NCI-H1694 (cell line): ENCODE measurements at places on chromosomes 2 and 18.

DNA sequence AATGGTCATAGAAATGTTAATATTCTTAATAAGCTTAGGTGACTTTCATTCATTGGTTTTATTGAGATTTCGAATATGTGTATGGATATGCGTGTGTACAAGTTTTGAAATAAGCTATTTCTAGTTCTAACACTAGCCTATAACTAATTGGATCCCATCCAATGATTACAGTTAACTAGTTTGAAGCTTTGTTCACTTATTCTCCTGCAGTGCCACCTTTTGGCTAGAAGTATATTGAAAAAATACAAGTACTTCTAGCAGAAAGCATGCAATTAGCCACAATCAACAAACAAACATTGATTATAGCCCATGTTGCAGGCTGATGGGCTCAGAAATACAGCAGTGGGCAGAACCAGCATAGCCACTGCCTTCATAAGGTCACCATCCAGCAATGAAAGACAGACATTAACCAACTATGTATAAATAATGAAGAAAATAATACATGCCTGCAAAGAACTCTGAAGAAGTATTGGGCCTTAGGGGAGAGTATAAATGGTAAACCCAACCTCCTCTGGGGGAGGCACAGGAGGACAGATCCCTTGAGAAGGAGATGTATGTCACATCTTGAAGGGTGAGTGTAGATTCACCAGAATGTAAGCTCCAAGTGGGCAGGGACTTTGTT lies 5.1 kb upstream of the PIEZO2 start:
- no peak for DNase-seq

- no peak for DNase-seq
Measured at GRCh38 chr2:119402106-119402505, 29.5 kb upstream of the TMEM37 start.

DNA sequence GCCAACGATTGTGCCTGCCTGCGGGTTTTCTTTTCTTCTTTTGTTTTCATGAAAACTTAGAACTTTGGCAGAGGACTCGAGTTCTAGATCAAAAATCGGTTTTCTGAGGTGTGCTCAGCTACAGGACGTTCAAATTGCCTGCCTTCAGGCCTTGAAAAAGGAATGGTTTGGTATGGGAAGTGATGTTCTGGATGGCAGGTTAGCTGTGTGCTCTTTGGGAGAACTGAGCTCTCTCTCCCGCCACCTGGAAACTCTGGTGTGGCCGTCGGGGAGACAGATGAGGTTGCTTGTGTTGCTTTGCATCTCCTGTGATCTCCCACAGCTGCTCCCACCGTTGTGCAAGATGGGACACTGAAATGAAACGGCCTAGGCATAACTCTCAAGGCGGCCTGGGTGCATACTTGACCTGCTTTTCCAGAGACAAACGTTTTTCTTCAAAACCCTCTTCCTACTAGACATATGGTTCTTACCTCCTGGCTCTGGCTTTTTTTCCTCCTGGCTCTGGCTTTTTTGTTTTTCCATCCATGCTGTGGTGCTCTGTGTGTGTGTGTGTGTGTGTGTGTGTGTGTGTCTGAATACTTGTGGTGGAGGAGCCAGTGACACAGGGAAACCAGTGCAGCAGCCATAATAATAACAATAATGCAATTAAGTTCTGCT lies 2.0 kb downstream of the FMNL2 start:
- DNase-seq: peak; percentile 24

DNA sequence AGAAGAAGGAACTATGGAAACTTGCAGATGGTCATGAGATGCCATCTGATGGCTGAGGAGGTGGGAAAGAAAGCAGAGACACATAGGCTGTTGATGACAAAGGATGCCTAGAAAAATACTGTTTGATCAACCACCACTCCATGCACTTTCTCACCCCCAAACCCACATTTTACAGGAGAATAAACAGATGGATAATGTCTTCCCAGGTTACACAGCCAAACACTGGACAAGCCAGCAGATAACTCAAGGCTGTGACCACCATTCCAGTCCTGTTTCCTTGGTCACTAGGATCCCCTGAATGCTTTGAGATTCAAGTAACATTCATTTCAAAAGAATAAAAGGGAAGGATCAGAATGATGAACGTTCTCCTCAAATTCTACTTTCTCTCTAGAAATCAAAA lies 733.0 kb upstream of the SOX11 start:
- DNase-seq: no peak

DNA sequence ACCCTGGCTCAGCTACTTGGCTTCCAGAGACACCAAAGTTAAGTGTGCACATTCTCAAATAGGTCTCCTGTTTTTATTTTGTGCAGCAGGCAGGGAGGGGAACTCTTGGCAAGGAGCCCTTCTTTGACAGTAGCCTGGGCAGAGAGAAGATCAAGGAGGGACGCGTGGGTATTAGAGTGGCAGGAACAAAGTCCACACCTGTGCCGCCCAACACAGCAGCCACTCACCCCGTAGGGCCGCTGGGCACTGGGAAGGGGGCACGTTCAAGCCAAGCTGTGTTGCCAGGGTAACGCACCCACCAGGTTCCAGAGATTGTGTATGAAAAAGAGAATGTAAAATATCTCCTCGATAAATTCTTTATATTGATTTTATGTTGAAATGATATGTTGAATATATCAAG lies 229.3 kb upstream of the AGAP1 start:
- peak; percentile 47 for DNase-seq

DNA sequence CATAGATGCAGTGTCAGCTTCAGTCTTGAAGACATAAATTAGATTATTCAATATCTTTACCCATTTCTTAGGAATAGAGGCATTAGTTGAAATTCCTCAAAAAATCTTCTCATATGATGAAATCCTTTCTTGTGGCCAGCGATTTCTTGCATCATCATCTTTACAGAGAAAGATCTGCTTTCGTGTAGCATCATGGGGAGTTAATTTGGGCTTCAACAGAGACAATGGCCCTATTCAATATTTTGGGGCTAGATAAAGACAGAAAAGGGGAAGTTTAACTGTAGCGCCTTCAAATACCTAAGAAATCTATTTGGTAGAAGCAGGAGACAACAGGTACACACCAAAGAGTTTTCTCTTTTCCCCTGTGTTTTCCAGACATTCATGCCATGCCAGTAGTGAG lies 73.8 kb downstream of the TGFA start:
- no peak for DNase-seq

- DNase-seq: no peak
Measured at GRCh38 chr2:177832611-177833433, 239.8 kb downstream of the PDE11A start.

- DNase-seq: no peak
Measured at GRCh38 chr18:3631887-3632286, 181.9 kb downstream of the TGIF1 start.

- no peak for DNase-seq
Measured at GRCh38 chr18:68667121-68667520, 47.8 kb downstream of the TMX3 start.

GRCh38 chr18:37659906-37660305 lies 94.3 kb upstream of the CELF4 start:
- DNase-seq: no peak

DNA sequence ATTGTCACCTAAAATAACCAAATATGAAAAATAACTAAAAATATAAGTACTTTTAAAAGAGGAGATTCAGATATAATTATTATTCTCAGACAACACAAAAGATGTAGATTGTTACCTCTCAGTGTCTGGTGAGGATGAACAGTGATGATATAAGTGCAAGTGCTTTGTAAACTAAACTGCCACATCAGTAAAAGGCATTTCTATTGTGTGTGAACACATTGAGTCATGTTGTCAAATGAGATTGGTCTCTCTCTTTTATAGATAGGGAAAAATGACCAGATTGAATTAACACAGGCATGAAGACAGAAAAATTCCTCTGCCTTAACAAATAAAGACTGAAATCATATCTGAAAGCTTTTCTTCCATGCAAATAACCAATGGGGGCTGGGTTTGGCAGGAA lies 182.4 kb upstream of the TMEFF2 start:
- no peak for DNase-seq

DNA sequence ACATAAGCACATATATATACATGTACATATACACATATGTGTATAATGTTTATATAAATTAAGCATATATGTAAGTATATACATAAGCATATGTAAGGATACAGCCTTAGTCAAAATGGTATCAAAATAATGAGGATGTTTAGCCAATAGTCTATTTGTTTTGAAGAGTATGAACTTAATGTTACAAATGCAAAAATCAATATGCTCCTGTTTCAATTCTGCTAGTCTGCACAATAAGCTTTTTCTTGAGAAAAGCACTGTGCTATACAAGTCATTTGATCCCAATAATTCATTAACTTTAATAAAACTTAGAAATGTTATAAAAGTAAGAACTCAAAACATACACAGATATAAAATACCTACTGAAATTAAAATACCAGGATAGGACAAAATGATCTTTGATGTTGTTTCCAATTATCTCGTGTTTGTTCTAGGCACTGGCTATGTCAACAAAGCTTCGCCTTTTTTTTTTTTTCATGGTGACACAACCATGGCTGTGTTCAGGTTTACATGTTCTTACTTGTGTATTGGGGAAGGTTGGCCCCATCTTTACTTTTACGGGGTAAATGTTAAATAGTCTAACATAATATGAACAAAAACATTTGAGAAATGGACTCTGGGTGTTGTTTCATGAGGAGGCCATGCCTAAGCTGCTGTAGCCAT lies 271.1 kb upstream of the CDH19 start:
- DNase-seq: no peak

GRCh38 chr18:41939326-41939725 lies 15.7 kb upstream of the PIK3C3 start:
- DNase-seq: no peak

DNA sequence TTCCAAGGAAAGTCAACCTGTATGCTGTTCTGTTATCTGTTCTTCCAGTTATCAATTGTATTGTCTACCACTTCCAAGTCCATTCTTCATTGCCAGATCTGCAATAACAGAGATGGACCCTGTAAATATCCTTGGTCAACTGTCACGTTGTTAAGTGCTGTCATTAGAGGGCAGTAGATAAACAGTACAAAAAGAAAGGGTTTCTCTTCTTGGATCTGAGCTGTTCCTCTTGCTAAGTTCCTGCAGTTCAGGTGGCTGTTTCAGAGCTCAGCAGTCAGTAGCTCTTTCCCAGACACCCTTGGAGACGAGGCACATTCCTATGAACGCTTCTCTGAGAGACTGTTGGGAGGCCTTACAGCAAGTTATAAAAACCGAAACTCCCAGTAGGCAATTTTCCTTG lies 957.1 kb upstream of the CHAC2 start:
- no peak for DNase-seq

DNA sequence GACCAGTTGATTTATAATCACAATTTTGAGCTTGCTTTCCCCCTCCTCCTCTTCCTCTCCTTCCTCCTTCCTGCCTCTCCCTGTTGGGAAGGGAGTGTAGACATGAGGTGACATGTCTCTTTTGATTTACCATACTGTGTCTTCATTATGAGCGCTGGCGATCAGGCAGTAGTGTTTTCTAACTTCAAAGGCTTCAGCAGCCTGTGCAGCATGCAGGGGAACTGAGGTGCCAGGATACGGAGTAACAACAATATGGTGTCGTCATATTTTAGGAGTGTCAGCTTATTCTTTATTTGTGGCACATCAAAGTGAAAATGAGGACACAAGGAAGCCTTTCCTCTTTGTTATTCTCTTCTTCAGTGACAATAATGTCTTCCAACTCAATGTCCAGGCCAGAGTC lies 864.2 kb downstream of the SLC4A3 start:
- DNase-seq: no peak

DNA sequence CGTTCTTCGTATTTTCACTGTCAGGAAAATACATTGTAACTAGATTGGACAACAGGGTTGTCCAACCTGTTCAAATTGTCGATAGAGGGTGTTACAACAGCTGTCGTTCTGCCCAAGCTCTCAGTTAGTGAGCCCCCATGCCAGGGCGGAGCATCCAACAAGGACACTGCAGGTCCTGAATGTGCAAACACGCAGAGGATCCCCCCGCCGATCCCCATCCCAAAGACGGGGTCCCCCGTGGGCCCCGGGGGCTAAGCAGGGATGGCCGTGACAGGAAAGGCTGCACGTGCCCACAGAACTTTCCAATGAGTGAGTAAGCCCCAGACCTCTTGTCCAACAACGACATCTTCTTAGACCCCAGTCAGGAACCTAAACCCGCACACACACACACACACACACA lies 140.8 kb downstream of the PXDN start:
- no peak for DNase-seq

- DNase-seq: no peak
Measured at GRCh38 chr18:79522451-79523205, 126.9 kb downstream of the NFATC1 start.

GRCh38 chr2:119857742-119858141 lies 98.0 kb downstream of the PTPN4 start:
- no peak for DNase-seq

DNA sequence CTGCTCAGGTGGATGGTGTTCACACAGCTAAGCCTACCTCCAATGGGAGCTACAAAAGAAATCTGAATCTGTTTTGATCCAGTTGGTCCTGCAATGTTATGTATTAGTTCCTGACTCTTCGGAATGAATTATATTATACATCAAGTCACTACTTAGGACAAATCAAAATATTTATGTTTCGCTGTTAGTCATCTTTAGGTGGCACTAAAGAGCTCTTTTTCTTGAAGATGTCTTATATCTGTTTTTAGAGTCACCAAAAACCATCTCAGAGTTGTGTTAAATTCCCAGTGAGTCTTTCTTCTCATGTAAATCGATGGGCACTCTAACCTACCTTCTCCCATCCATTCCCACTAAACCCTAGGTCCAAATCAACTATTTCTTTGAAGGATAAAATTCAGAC lies 2.2 kb downstream of the DNER start:
- no peak for DNase-seq

- DNase-seq: no peak
Measured at GRCh38 chr18:78085241-78086185, 835.9 kb downstream of the GALR1 start.

- DNase-seq: no peak
Measured at GRCh38 chr2:120132190-120132589, 91.0 kb downstream of the TMEM185B start.

DNA sequence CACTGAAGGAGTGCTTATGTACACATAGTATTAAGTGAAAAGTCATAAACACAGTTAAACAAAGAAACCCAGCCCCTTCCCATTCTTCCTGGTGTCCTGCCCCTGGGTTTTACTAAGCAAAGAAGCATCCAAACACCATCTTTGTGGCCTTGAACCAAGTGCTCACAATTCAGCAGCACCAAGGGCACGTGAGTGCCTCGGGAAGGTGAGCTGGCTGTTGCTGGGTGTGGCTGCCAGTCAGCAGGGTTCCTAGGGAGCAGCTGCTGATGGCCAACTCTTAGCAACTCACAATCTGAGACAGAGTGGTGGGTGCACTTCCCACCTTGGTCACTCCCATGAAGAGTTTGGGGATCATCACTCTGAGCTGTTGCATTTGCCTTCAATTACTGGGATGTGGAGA lies 97.7 kb upstream of the PGAP1 start:
- DNase-seq: no peak

- no peak for DNase-seq
Measured at GRCh38 chr2:171407030-171407675, 26.6 kb downstream of the METTL8 start.
